ENCODE measurements at places on chromosomes 7 and 10.
A peak's percentile ranks its signal among the peaks of the same experiment; 100 is the strongest.

DNA sequence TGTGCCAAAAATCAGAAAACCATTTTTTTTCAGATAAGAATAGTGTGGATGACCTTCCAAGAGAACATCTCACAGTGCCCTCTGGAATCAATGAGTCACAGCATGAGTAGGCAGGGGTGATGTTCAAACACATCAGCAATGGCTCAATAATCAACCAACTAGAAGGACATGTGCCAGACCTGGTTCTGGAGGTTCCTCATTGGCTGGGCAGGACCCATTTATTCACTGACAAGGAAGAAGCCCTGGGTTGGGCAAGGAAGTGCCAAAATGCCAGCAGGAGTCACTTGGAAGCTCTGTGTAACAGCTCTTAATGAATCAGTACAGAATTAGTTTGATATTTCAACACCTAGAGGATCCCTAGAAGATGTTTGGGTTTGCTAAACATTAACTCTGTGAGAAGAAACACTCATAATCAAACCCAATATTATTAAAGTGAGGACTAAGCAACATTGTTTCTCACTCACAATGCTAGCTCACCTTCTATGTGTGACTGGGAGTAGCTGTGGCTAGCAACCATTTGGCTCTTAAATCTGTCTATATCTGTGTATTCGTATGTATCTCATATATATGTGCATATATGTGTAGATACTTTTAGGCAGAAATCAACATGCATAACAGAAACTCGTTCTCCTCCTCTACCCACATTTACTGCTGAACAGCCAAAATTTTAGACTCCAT, 72.3 kb upstream of the APBB1IP start:
- peak; percentile 67 for DNase-seq

GRCh38 chr10:23114228-23114850, 19.0 kb downstream of the MSRB2 start:
- no peak for DNase-seq

DNA sequence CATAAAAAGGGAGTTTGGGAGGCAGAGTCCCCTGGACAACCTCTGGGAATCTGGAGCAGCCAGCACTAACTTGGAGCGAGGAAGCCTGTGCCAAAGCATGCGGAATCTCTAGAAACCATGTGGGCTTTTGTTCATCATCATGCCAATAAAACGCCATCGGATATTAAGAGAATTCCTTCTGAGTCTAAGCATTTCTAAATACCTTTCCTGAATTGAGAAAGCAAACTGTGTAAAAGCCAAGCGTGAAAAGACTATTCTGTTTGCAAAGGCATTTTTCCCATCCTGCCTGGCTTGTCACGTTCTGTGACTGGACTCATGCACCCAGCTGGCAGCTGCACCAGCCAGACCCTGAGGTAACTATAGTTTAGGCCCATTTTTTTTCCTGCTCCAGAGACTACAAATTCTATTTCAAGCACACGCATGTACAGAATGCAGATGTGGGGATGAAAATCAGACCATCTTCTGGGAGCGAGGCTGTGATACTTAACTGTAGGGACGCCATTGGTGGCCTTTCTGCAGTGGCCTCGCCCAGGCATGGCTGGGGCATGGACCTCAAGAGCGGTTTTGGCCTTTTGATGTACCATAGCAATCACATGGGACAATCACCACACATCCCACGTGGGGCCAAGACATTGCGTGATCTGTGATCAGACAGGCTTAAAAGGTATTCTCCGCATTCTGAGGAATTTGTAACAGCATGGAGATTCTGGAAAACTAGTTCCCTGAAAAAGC, 218.9 kb downstream of the KIAA1217 start:
- DNase-seq: no peak

DNA sequence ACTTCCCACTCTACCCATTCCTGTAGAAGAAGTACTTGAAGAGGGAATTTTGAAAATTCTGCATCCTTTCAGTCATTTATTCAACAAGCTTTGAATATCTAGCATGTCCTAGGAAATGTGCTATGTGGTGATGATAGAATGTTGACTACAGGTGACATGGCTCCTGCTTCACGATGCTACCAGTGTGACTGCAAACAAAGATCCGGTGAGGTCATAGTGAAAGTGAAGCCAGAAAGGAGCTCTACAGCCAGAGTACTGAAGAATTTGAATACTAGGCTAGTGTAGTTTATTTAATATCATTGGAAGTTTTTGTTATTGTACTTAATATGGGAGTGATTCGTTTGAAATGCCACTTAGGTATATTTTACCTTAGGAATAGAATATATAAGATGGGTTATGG, 348.1 kb downstream of the TFEC start:
- no peak for DNase-seq

DNA sequence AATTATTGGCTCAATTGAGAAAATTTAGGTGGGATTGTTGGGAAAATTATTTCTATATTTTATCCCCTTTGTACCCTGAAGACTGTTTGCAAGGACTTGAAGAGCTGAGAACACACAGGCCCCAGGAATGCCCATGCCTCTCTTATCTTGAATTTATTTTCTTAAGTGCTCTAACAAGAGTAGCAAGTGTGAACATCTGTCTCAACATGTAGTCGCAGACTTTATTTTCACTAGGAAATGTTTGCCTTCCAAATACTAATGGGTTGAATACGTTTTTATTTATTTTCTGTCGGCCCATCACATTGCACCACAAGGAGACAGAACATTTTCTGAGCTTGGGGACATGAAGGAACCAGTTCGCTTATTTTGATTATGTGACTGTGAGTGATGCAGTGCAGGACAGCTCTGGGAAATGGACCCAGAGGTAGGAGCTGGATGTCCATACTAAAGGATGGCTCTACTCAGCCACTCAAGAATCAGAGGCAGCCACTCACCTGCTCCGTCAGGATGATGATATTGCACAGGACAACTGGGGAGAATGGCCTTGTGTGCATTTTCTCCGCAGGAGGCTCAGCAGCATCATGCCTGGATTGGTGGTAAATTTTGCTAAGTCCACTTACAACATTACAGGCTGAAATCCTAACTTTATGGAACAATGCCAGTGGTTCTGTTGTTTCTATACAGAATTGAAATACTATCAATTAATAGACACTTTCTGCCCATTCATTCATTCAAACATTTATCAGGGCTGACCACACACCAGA, 332.7 kb downstream of the FGFR2 start:
- DNase-seq: no peak

GRCh38 chr7:137747359-137748031, 99.3 kb downstream of the DGKI start:
- no peak for DNase-seq

- no peak for DNase-seq
Observed at GRCh38 chr10:5038733-5039132, 35.1 kb upstream of the AKR1C2 start.

- DNase-seq: no peak
Observed at GRCh38 chr10:78750418-78750817, 318.3 kb upstream of the ZMIZ1 start.

GRCh38 chr7:69002416-69002815, 595.9 kb upstream of the AUTS2 start:
- no peak for DNase-seq

GRCh38 chr10:59648711-59649201, 60.9 kb downstream of the SLC16A9 start:
- DNase-seq: no peak

- DNase-seq: no peak
Observed at GRCh38 chr10:84846658-84847316, 518.4 kb downstream of the CCSER2 start.

GRCh38 chr7:116631676-116632075, 40.3 kb upstream of the MET start:
- DNase-seq: no peak

DNA sequence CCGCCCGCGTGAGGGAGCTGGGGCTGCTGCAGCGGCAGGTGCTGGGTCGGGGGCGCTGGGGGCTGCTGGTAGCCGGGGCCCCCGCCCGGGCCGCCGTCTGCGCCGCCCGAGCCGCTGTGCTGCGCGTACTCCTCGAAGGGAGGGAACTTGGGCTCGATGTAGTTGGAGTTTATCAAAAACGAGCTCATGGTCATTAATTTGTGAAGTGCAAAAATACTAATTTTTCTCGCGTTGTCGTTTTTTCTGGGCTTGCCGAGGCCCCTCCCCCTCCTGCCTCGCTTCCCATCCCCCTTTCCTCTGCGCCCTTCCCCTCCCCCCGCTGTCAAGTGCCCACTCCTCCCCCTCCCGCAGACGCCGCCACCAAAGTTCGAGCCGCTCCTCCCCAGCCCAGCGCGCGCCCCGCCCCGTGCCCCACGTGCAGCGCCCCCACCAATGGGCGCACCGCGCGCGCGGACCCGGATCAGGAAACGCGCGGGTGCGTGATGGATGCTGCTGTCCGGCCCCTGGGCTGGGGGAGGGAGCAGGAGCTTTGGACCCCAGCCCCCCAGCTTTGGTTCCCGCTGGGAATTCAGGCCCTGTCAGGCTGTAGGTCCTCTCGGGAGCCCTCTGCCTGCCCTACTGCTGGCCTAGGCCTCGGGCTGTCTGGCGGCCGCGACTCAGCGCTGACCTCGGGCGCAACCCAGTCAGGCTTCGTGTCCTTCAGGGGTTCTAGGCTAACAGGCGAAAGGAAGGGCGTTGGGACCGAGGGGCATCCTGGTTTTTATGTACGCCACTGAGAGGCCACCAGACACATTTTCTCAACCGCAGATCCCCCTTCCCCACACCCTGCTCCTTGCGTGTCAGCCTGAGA, at the start of gene HOXA4:
Gene HOXA4, minus strand, starts transcription at position 218 of the 850 bp plus-strand sequence. Its CDS starts 24 bp downstream, at position 194.
- no peak for DNase-seq

DNA sequence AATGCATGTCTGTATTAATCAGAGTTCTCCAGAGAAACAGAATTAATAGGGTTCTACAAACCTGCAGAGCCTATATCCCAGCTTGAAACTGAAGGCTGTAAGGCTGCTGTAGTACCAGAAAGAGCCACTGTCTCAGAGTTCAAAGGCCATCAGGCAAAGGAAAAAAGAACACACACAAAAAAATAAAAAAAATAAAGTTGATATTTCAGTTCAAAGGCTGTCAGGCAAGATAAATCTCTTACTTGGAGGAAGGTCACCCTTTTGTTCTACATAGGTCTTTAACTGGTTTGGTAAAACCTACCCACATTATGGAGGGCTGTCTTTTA, 12.0 kb upstream of the TMEM26 start:
- no peak for DNase-seq

DNA sequence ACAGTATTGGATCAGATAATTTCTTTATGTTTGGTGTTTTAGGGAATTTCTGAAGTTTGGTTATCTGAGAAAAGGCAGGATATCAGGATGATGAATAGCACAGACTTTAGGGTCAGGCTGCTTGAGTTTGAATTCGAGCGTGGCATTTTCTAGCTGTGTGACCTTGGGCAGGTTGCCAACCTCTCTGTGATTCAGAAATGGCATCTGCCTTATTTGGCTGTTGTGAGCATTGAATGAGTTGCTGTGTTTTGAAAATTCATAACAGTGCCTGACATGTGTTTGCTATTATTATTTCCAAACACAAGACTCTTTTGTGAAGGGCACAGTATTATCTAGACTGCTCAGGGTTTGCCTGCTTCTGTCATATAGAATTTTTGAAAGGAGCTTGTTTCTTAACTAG, 66.9 kb downstream of the NXPH1 start:
- no peak for DNase-seq

DNA sequence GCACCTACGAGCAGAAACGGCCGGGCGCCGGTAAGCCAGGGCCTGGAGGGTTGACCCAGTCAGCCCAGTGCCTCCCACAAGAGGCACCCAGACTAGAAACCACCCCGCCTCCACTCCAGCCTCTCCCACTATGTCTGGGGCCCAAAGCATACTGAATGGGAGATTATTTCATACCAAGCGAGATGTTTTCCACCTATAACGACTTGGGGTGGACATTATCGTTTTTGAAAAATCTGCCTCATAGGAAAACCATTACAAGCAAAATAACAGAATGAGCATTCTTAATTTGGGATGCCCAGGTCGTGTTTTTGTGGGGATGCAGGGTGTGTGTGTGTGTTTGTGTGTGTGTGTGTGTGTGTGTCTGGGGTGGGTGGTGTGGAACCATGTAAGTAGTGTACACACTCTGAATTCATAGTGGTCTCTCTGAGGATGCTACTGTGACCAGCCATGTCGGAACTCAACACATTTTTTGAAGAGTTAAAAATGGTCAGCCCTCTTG, 1.6 kb downstream of the HOXA6 start:
- DNase-seq: no peak

GRCh38 chr7:12715372-12716133, 28.1 kb downstream of the ARL4A start:
- DNase-seq: peak; percentile 69

DNA sequence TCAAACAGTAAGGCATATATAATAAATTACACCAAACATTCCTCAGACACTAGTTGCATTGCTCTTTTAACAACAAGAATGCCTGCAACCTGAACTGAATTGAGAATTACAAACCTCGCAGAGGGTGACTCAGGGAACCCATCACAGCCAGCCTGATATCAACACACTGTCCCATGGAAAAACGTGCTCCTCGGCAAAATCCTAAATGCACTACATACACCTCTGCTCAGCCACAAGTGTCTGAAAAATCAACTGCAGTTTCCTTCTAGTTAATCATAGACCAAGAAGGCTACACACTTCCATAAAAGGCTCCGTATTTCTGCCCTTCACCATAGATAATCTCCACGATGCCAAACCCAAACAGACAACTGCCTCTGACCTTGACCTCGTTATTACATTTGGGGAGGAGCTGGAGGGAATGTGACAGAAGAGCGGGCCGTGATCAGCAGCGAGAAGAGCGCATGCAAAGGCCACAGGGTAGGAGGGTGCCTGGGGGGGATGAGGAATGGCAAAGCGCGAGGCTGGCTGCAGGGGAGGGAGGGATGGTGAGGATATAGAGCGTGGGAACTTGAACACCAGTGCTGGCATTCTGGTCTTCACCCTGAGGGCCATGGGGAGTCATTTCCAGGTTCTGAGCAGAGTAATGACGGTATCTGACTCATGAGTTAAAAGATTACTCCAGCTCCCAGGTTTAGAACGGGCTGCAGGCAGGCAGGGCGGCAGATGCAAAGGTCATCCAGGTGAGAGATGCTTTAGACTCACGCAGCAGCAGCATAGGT, 201.9 kb upstream of the FRMD4A start:
- DNase-seq: peak; percentile 48

- peak; percentile 90 for DNase-seq
Observed at GRCh38 chr7:55018361-55019190, at the start of gene EGFR. TSS of gene EGFR (plus strand) at chr7:55019017. CDS start at chr7:55019278, 261 bp downstream.

GRCh38 chr7:51268859-51269258, 47.8 kb downstream of the COBL start:
- DNase-seq: no peak

GRCh38 chr10:127935071-127935561, 28.2 kb downstream of the PTPRE start:
- DNase-seq: no peak

DNA sequence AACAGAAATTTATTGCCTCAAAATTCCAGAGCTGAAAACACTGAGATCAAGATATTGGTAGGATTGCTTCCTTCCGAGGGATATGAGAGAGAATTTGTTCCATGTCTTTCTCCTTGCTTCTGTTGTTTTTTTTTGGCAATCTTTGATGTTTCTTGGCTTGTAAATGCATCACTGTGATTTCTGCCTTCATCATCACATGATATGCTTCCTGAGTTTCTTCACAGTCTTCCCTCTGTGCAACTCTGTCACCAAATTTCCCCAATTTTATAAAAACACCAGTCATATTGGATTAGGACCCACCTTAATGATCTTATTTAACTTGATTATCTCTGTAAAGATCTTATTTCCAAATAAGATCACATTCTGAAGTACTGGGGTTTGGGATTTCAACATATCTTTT, 14.7 kb downstream of the TMEM236 start:
- no peak for DNase-seq

GRCh38 chr7:96397936-96398598, 76.2 kb upstream of the SLC25A13 start:
- no peak for DNase-seq

All from Calu3 (cell line).